ENCODE measurements at places on chromosomes 7 and 10.

GRCh38 chr10:97851341-97852001 lies 1.8 kb downstream of the GOLGA7B start:
- DNase-seq, result peak; percentile 42

DNA sequence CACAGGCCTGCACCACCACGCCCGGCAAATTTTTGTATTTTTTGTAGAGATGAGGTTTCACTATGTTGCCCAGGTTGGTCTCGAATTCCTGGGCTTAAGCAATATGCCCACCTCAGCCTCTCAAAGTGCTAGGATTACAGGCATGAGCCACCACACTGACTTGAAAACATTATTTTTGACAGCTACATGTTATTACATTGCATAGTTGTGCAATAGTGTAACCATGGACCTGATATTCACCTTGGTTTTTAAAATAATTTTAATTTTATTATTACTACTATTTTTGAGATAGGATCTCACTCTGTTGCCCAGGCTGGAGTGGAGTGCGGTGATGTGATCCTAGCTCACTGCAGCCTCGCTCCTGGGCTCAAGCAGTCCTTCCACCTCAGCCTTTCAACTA lies 18.4 kb downstream of the AKAP9 start:
- no peak for DNase-seq

- peak; percentile 56 for DNase-seq
Observed at GRCh38 chr7:106793015-106793975, 71.8 kb upstream of the PIK3CG start.

- no peak for DNase-seq
Observed at GRCh38 chr10:79454259-79454658, 8.8 kb upstream of the ZCCHC24 start.

- DNase-seq, result no peak
Observed at GRCh38 chr10:35398355-35398754, 62.0 kb downstream of the CCNY start.

DNA sequence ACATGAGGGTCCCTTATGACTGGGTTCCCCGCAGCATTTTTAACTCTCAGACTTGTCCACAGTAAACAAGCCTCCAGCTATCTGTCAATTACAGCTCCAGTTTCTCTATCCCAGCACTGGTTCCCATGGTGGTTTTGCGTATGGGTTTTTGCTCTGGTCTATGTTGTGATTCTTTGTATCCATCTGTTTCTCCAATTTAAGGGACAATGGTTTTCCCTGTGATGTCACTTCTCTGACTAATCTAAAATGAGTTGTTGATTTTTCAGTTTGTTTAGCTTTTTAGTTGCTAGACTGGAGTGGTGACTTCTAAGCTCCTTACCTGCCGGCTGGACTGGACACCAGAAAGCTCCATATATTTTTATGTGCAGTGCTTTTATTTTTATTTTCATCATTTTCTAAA lies 303.7 kb downstream of the INHBA start:
- DNase-seq, result no peak

- DNase-seq, result no peak
Observed at GRCh38 chr10:32891261-32891660, 66.8 kb downstream of the ITGB1 start.

DNA sequence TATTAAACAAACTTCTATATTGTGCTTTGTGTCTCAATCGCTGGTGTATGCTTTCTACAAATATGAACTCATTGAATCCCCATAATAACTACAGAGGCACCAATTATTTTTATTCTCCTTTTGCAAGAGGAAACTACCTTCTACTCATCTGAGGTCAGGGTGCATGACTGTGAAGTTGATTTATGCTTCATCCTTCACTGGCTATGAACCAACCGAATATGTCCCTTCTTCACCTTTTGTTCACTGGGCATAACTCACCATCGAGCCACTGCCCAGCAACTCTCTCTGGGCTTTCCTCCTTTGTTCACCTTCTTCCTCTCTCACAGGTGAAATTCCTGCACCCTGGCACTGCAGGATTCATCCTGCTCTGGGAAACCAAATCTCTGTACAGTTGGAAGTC lies 61.3 kb upstream of the PFKP start:
- DNase-seq, result no peak

GRCh38 chr10:54444170-54444569 lies 356.9 kb downstream of the PCDH15 start:
- no peak for DNase-seq

DNA sequence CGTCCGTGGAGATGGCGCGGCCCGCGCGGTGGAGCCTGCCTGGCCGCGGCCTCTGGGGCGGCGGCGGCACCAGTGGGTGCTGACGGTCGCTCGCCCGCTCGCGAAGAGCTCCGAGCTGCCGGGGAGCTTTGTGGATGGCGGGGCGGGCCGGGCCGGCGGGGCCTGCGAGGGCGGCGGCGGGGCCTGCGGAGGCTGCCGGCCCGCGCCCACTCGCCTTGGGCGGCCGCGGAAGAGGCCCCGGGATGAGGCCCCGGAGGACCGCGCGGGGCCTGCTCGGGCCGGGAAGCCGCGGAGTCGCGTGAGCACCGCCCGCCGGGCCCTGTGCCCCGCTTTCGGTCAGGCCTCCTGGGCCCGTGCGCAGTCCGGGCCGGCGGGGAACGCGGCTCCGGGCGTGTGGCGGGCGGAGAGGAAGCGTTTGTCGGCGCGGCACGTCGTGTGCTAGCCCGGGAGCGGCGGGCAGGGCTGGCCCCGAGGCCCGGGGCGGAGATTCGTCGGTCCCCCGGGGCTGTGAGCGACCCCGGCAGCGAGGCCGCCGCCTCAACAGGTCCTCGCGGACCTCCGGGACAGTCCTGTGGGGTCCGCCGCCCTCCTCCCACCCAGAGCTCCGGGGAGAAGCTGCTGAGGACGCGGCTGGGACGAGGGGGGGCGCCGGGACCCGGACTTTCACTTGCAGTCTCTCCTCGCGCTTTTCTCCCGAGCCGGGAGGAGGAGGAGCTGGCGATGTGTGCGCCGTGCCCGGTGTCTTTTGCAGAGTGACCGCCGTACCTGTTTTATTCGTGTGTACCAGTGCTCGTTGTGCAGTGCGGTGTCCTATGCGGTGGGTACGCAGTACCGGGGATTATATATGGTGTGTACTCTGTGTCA lies 578 bp downstream of the ZMYND11 start:
- peak; percentile 79 for DNase-seq

GRCh38 chr7:94089806-94090205 lies 85.7 kb upstream of the BET1 start:
- DNase-seq, result no peak

DNA sequence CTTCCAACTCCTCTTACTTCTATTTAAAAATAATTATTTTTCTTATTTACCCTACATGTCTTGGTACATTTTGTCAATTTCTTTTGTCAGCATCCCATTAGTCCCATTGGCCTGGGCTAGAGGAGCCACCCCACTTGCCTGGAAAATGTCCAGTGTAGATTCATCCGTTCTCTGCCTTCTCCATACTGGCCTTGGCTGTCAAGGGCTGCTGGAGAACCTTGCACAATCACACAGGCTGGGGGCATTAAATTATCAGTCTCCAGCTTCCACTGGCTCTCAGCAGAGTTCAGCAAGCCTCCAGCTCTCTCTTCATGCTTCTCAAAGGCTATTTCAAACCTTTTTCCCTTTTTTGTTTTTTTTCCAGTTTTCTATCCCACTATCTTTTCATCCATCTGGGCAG lies 13.8 kb upstream of the ZCCHC24 start:
- no peak for DNase-seq

DNA sequence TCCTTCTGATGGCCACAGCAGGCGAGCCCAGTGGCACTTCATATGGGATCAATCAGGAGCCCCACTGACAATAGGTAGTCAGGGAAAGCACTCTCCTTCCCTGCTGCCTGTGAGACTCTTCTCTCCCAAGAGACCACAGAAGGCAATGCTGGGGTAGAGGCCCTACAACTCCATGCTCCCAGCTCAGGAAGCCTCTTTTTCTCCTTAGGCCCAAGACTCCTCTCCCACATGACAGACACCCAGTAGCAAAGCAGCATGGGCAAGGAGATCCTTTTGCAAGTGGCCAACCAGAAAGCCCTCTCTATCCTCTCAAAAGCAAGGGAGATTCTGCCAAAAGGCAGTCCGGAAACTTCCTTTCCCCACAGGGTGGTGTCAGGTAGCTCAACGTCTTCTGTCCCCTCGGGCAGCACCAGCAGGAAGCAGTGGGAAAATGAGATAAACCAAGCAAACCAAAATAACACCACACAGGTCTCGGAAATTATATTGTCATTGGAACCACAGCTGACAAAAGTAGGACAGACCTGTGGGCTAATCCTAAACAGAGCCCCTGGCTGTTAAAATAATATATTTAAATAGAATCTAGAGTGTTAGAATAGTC lies 172.7 kb upstream of the GDF10 start:
- no peak for DNase-seq

DNA sequence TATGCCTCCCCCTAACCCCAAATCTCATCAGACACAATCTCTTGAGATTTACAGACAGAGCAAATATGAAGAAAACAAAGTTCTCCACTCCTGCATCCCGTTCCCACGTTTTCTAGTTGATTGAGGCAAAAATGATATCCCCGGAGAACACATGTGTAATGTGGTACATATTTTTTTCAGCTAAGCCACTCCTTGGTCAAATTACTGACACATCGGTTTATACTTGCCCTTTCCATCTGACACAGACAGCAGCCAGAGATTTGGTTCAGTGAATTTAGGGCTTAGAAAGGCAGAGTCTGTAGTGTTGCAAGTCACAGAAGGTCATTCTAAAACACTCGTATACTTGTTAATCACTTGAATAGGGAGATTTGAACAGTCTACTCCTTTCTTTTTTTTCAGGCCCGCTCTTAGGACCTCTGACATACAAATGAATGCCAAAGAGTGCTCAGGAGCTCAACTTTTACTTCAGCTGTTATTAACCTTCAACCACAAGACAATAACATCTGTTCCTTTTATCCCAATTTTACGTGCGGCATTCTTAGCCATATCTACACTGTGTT lies 1.8 kb upstream of the DDX50 start:
- no peak for DNase-seq

GRCh38 chr7:127683776-127684681 lies 32.0 kb downstream of the SND1 start:
- DNase-seq, result peak; percentile 41

- no peak for DNase-seq
Observed at GRCh38 chr10:67098461-67098860, 172.6 kb downstream of the LRRTM3 start.

DNA sequence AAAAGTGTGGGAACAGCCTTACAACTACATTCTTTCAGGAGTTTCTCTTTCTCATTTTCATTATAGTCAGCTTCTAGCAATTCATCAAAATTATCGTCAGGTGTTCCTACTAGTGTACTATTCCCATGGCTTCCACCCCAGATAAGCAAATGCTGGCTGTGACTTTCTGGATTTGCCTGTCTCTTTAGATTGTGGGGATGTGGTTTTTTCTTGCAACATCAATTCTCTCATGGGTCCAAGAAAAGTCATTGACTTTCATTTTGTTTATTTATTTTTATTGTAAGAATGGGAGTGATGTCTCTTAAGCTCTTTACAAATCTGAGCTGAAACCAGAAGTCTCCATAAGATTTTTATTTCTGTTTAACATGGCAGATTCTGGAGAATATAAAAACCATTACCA lies 349.7 kb upstream of the SEMA3C start:
- no peak for DNase-seq

GRCh38 chr7:47451851-47452205 lies 130.1 kb downstream of the TNS3 start:
- no peak for DNase-seq

DNA sequence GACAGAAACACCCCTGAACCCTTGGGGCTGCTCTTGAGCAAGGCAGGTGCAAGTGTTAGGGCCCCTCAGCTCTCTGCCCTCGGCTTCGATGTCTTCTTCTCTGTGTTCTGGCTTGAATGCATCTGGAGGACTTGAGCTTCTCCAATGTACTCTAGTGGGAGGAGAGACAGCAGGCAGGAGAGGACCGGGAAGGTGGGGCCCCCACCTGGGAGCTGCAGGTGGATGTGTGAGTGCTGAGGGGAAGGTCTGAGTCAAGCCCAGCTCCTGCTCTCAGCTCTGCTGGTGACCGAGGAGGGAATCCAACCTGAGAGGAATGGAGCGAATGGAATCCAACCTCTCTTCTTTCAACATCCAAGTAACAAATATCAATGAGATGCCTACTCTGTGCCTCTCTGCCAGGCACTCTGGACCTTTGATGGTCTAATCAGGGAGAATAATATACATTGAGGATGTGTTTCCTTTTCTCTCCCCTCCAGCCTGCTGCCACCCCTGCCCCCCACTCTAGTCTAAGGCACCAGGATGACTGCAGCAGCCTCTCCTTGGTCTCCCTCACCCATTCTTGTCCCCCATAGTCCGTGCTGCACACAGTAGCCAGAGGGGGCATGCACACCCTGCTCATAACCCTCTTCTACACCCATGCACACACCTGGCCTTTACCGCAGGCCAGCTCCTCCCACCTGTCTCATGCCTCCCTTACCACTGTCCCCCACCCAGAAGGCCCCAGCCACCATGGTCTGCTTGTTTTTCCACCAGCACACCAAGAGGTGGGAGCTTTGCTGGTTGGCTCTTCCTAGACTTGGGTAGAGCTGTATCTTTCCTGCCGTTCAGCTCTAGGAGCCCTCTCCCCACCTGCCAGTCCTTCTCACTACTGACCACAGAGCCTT lies 13.6 kb downstream of the TBATA start:
- DNase-seq, result no peak

- no peak for DNase-seq
Observed at GRCh38 chr7:99092064-99092720, 51.7 kb downstream of the SMURF1 start.

DNA sequence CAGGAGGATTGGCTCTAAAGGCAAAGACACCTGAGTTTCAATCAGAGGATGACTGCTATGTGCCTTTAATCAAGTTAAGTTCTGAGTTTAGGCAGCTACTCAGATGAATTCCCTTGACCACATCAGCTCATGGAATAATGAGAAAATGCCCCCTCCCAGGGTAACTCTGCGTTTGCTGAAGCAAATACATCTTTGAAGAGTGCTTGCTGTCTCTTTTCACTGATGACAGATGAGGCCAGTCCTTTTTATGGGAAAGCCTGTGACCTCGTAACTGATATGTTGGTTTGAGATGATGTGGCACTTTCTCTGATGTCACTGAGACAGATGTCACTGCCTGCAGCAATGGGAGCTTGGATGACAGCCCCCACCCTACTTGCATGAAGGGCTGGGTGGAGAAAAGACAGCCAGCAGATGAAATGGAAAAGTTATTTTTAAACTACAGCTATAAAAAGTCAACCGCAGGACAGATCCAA lies 43.7 kb upstream of the DGKI start:
- DNase-seq, result no peak

- DNase-seq, result no peak
Observed at GRCh38 chr7:11754123-11754522, 77.9 kb downstream of the THSD7A start.

DNA sequence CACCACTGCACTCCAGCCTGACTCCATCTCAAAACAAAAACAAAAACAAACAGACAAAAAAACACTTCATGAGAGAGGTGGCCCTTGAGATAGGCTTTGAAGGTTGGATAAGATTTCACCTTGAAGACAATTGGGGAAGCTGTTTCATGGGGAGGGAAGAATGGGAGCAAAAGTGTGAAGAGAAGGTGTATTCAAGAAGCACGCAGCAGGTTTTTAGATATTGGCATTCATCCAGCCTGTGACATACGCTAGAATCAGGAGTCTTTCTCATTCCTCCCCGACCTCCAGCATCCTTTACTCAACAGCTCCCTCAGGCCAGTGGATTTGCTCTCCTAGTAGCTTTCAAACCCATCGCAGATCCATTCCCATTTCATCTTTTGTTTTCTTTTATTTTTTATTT lies 116.3 kb upstream of the FAM171A1 start:
- DNase-seq, result no peak
